ENCODE measurements at places on chromosomes 5 and 9. TPM values are rescaled to one million over a fixed set of nuclear protein-coding genes. Genes with fewer than 3 reads are reported as not detected.

SNCB gene
- not detected for total RNA-seq

RASGEF1C gene
- not detected for total RNA-seq

DNA sequence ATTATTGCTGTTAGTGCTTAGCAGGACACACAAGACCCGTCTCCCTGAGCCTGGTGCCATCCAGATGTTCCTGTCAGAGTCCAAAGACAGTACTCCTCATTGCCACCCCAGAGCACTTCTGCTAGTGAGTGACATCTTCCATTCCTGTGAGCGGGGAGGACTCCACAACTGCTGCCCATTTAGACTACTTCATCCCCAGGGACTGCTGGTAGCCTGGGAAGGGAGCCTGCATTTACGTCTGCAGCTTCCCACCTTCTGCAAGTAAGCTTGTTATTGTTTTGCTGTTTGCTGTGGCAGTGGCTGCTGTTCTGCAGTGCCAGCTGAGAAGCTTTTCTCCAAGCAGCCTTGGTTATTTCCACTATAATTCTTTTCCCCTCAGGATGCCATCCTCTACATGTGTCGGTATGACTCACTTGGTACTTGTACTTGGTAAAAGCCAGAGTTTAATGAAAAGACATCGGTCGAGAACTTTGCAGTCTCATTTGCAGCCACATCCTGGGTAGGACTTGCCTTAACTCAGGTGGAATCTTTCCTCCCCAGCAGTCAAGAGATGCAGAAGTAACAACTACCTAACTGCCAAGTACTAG is 10.6 kb upstream of the MAP1B start:
- DNase-seq, result no peak

MARCOL gene
- total RNA-seq, result not detected

GABRB2 gene
- 1.4 TPM for total RNA-seq

DBH gene
- 0.48 TPM for total RNA-seq

DNA sequence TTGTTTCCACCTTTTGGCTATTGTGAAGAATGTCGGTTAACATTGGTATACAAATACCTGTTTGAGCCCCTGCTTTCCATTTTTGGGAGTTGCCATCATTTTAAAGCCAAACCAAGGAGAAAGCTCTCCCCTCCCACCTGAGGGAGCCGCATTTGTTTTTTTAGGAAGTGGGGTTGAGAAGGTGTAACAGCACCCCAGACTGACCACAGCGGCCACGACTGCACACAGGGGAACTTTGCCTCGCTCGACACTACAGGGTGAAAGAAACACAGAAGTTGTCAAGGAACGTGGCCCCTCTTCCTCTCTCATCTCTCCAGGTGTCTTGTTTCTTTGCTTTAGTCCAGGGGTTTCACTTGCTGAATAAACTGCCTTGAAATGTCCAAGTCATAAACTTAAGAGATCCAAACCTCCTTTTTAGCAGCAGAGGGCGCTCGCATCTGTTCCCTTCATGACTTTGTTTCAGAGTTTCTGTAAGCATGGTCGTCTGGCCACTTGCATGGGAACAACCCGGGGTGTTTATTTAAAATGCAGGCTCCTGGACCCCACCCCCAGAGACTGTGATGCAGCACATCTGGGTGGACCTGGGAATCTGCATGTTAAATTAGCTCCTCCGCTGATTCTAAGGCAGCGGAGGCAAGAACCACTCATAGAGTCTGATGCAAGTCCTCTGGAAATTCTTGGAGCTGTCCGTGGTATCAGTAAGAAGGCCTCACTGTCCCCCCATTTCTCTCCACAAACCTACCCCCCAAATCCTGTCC is 2.1 kb upstream of the TTLL11 start:
- DNase-seq, result peak; percentile 67

- no peak for DNase-seq
These were observed 21.0 kb downstream of the TSC1 start for GRCh38 chr9:132923346-132923902.

DNA sequence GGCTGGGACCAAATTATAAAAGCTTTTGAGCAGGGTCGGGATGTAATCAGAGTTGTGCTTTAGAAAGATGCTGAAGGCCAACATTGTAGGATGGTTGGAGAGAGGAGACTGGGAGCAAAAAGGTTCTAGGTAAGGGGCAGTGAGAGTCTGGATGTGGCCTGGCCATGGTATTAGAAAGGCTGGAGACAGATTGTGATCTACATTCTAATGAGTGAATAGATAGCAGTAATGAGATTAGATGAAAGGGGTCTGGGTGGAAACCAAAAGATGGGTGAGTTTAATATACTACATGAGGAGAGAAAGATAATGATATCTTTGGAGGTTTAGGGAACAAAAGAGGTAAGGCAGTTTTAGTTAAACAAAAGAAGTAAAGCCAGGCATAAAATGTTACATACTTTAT is 88.8 kb upstream of the SH3GL2 start:
- DNase-seq, result no peak

DNA sequence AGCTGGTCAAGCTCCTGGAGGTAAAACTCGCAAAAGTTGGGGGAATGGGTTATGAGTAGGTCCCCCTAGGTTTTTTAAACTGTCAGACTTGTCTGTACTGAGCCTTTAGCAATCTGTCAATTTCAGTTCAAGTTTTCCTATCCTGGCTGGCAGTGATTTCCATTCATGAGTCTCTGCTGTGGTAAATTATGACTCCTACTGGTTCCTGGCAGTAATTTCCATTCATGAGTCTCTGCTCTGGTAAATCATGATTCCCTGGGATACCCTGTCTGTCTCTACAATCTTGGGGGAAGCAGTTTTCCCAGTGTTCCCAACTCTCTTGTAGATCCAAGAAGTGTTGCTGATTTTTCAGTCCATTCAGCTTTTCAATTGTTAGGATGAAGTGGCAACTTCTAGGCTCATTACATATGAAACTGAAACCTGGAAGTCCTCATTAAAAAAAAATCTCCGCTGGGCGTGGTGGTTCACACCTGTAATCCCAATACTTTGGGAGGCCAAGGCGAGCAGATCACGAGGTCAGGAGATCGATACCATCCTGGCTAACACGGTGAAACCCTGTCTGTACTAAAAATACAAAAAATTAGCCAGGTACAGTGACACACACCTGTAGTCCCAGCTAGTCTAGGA is 91.3 kb upstream of the GPBP1 start:
- DNase-seq, result no peak

IL3 gene
- total RNA-seq, result not detected

- peak; percentile 45 for DNase-seq
These were observed 14.5 kb downstream of the GSN start for GRCh38 chr9:121282277-121283079.

Data from lung (tissue), 17 donors.